ENCODE measurements at places on chromosomes 3 and 15. TPM values are rescaled to one million over a fixed set of nuclear protein-coding genes. Genes with fewer than 3 reads are reported as not detected.
A peak's percentile ranks its signal among the peaks of the same experiment; 100 is the strongest.

DNA sequence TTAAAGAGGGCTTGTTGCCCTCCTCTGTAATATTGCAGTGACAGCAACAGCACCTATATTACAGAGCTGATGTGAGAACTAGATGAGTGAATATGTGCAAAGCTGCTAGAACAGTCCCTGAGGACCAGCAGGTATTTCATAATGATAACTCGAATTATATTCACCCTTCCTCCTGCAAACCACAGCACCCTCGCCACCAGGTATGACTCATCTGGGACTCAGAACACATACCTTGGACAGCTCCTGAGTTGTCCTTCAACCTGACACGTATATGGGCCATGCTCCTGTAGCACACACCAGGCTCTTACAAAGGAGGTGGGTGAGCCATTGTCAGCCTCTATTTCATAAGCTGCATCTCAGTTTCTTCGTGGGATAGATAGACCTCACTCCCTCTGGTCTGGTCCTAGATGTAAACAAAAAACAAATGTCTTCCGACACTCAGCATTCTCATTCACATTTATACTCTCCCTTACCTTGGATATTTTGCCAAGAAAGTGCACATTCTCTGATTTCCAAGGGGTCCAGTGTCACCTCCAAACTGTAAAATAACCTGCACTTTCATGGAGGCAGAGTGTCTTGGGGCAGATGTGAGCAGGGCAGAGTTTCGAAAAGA, 124.5 kb downstream of the TLE3 start:
- DNase-seq = no peak
- H3K27me3 ChIP-seq = peaks cover 7% of the 10 kb centered on the region
- no peaks in the 10 kb centered on the region for H3K4me1 ChIP-seq
- no peak overlapping the region for H3K4me3 ChIP-seq
- H3K36me3 ChIP-seq = no peaks in the 10 kb centered on the region
- H3K27ac ChIP-seq = no peak overlapping the region

GRCh38 chr3:101941318-101942040, 92.2 kb downstream of the NFKBIZ start:
- H3K4me1 ChIP-seq = peaks cover 3% of the 10 kb centered on the region
- no peaks in the 10 kb centered on the region for H3K36me3 ChIP-seq
- H3K27me3 ChIP-seq = no peaks in the 10 kb centered on the region
- no peak for DNase-seq

- peak overlapping the region; percentile 78 for H3K27ac ChIP-seq
- H3K36me3 ChIP-seq = no peaks in the 10 kb centered on the region
- no peaks in the 10 kb centered on the region for H3K27me3 ChIP-seq
- peaks cover 42% of the 10 kb centered on the region for H3K4me1 ChIP-seq
- no peak for DNase-seq
These were observed 55.1 kb upstream of the RASA2 start for GRCh38 chr3:141431411-141432378.

Gene BCHE
- 37.2 TPM for total RNA-seq

Measured in liver (tissue), 10 donors.